ENCODE measurements at places on chromosomes 2 and 18.

DNA sequence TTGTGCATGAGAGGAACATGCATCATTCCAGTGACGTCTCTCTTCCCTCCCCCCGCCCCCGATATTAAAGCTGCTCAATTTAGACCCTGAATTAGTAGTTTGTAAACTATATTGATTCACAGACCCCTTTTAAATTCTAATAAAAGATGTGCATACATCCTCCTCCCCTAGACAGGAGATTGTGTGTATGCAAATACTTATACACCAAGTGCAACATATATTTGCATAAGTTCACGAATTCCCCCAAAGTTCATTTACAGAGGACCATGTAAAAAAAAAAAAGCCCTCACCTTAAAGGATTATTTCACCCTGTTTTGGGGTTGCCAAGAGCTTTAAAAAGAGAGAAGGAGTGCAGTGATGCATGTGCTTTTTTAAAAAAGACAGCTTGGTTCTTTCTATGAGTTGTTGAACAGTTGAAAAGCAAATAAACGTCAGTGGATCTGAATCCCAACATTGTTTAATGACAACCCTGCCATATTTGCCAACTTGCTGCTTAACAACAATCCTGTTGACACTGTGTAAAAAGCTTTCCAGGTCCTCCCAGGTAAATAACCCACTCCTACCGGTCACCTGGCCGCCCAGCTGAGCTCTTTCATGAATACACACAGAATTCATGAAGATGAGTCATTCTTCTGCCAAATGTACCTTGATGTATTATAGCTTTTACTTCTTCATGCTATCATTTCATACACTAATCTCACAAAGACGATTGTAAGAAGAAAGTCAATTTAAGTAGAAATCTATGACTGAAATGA is 211.5 kb downstream of the IKZF2 start:
- DNase-seq = peak; percentile 96

DNA sequence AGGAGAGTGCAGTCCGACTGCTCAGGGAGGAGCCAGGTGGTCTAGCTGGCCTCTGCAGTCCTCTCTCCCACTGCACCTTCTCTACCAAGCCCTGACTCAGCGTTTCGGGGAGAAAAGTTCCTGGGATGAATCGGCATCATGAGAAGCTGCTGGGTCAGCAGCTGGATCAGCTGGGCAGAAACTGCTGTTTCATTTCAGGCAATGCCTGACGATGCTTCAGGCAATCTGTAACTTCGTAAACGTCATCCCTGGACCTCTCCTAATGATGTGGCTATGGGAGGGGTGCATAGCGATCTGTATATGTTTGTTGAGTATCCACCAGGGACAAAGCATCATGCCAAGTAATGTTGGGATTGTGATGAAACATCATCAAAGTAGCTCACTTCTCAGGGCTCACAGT is 20.7 kb downstream of the LIPG start:
- no peak for DNase-seq

DNA sequence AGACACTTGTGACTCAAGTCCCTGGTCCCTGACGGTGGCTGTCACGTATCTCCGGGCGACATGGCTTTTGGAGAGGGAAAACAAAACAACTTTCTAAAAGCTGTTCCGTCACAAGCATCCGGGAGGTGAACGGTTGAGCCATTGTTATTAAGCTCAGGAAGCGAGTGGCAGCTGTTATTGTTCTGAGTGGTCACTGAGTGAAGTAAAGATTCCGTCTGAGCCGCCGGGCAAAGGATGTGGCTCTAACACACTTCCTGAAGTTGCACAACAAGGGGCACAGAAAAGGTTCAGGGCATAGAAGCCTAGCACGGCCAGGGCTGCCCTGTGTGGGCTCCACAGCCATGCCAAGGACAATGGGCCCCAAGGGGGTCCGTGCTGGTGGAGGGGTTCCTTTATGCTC is 24.3 kb downstream of the INPP5D start:
- DNase-seq = no peak

- no peak for DNase-seq
These were observed 313.7 kb downstream of the SATB2 start for GRCh38 chr2:199144036-199144435.

DNA sequence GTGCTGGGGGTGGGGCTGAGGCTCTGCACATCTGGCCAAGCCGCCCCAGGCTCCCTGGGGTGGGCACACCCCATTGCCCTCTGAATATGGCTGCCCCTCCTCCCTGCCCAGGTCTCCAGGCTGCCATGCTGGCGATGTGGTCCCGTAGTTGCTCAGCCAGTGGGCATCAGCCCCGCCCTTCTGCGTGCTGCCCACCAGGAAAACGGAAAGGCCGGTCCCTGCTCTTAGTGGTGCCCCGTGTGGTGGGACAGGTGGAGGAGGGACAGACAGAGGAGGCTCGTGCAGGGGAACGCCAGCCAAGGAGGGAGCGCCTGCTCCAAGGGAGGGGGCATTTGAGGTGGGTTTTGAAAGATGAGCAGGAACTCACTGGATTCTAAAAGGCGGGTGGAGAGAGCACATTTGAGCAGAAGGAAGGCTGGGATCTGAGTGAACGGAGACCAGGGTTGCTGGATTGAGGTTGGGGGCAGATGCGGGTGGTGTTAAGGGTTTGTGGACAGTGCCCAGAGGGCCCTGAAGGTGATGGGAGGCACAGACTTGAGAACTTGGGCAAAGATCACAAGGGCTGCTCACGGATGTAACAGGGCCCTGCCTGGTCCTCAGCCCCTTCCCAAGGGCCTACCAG is 6.7 kb upstream of the B3GNT7 start:
- no peak for DNase-seq

DNA sequence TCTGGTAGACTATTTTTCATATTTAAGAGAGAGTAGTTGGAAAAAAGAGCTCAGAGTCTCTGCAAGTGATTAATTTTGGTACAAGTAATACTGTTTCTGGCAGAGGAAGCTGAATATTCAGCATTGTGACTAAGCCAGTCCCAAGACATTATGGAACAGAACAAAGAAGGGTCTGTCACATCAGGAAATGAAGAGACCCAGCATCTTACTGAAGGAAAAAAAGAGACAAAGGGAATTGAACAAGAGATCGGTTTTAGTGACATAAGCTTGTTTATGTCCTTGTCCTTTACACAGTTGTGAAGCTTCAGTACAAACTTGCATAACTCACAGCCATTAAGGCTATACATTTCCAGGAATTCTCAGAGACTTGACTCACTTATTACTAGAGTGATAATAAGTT is 568.5 kb upstream of the SLC8A1 start:
- no peak for DNase-seq

GRCh38 chr18:10133516-10133915 is 219.7 kb downstream of the VAPA start:
- DNase-seq = no peak

GRCh38 chr18:11053293-11053692 is 96.1 kb downstream of the PIEZO2 start:
- no peak for DNase-seq

DNA sequence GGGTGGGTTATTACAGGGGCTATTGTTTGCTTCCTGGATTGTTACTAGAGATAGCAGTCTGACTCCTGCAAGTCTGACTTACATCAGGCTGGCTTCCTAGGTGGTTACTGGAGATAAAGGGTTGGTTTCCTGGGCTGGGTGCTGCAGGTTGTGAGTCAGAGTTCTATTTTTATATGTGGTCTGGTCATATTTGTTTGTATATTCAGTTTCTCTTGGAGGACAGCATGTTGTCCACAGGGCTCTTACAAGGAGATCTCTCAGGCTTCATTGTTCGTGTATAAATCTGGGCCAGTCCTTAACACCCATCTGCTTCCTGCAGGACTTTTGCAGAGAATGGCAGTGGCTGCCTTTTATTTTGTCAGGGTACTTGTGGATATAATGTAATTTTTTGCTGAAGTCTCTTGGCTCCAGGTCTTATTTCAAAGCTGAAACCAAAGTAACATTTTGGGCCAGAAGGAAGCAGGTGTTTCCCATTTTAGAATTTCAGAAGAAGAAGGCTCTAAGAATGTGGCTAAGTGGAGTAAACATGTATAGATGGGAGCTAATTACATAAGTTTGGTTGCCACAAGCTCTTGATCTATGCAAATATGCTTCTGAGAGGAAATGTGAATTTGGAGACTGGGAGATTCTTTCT is 65.9 kb upstream of the SLC16A14 start:
- peak; percentile 41 for DNase-seq

DNA sequence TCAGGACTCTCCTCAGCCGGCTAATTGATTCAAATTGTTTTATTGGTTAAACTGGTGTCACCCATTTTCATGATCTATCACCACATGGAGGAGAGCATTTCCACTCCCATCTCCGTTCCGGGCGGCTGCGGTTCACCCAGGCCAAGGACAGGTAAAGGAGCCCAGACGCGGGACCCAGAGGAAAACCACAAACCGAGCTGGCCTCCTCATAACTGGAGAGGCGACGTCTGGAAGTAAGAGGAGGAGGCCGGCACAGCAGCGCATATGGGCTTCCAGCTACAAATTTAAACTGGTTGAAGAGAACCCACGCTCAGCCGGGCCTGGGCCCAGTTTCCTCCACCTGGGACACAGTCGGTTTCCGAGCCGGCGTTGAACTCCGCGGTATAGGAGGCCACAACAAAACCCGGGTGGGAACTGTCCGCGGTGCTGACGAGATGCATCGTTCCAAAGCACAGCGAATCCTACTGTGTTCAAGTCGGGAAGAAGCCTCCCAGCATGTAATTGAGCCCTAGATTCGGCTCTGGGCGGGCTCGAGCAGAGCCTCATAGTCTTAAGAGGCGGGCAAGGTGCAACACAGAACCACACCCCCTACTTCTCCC is 3.0 kb upstream of the SKOR2 start:
- DNase-seq = no peak

DNA sequence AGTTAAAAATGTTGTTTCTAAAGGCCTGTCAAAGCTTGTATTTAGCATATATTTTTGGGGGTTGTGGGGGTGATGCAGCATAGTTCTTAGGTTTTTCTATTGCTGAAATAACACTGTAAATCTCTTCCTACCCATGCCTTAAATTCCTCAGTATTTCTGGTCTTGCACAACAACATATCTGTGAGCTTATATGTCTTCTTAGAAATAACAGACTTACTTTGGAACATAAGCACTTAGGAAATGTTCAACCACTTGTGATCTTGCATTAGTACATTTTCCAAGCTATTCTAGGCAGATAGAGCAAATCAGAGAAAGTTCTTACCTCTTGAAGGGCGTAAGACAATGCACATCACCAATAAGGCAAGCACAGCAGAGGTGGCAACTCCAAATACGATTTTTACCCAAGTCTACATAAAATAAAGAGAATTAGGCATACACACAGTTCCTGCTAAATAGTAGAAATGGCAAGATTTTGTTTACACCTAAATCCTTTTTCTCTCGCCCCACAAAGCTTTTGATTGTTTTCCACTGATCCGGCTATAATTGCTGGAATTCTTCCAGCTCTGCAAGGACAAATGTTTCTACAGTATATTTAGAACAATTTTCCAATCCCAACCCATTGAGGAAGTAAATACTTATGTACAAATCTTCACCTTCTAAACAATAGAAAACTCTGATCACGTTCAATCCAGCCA is 512 bp downstream of the FAP start:
- DNase-seq = peak; percentile 25

DNA sequence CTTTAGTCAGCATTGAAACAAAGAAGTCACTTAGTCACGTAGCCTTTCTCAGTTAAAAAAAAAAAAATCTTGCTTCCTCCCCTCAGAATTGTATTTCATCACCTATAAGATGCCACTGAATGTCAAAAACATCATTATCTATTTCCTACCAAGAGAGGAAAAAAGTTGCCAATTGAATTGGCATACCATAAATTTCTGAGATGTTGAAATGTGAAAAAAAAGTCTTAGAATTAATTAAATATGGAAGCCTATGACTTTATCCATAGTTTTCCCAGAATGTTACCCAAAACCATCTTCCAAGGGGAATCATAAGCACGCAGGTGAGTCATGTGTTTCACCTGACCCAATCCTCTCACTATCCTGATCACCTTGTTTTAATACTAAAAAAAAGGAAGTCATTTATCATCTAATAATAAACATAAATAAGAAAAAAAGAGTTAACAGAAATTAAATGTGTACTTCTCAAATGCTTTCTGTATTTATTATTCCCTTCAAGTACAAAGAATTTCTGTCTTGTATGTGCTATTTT is 205.7 kb downstream of the TCF4 start:
- no peak for DNase-seq

- no peak for DNase-seq
These were observed 32.2 kb downstream of the SH3YL1 start for GRCh38 chr2:231521-232185.

- DNase-seq = peak; percentile 34
These were observed 220.2 kb upstream of the SMAD7 start for GRCh38 chr18:49170925-49171505.

- peak; percentile 38 for DNase-seq
These were observed 14.6 kb downstream of the TNS1 start for GRCh38 chr2:217988014-217988839.

DNA sequence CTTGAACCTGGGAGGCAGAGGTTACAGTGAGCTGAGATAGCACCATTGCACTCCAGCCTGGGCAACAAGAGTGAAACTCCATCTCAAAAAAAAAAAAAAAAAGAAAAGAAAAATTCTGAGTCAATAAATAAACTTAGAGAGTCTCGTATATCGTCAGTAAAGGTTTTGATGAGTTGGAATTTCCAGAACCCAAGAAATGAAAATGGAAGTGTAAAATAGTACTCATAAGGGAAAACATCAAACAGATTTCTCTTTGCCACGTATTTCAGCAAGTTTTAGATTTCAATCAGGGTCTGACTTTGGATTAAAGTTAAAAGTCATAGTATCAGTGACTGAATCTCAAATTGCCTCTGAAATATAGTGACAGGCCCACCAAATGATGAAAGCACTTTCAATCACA is 71.4 kb upstream of the SPOPL start:
- no peak for DNase-seq

- no peak for DNase-seq
These were observed 27.6 kb downstream of the LYPD1 start for GRCh38 chr2:132642415-132642814.

GRCh38 chr2:79120194-79120713 is at the start of gene REG1A:
Gene REG1A, plus strand, starts transcription at chr2:79120488. Its CDS starts 374 bp downstream, at chr2:79120862.
- no peak for DNase-seq

GRCh38 chr2:235238537-235238936 is 255.3 kb upstream of the AGAP1 start:
- DNase-seq = peak; percentile 4

GRCh38 chr2:43576981-43577892 is 18.6 kb downstream of the THADA start:
- DNase-seq = peak; percentile 37

DNA sequence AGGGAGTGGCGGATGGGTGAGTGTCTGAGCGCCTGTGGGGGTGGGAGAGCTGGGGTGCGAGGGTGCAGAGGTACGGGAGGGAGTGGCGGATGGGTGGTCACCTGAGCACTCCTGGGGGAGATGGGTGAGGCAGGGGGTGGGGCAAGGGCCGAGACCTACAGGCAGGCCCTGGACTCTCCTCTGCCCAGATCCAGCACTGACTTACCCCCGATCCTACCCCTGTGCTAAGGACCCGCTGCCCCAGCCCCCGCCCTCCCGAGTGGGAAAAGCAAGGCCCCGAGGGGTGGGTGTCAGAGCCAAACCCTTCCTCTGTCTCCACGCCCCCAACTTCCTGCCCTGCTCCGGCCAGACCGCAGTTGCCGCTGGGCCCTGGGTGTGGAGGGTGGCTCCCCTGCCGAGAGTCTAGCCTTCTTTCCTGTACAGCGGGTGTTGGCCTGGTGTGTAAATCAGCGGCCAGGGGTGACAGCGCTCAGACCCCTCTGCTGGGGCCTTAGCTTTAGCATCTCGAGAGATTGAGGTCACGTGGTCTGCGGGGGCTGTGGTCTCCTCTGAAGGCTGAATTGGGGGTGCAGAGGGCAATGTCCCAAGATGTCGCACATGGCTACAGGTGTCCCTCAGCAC is 12.5 kb downstream of the BOK start:
- no peak for DNase-seq

GRCh38 chr18:51361130-51361860 is 163.8 kb upstream of the MEX3C start:
- no peak for DNase-seq

- DNase-seq = no peak
These were observed 60.0 kb downstream of the SDC1 start for GRCh38 chr2:20164734-20165478.
